Muscle of back (tissue), 13 donors: ENCODE measurements at places on chromosomes 12 and 14.
A peak's percentile ranks its signal among the peaks of the same experiment; 100 is the strongest.

GRCh38 chr14:64394977-64395633 lies 7.0 kb downstream of the MTHFD1 start:
- no peak for DNase-seq

- DNase-seq: no peak
These were observed 146.4 kb upstream of the LMNTD1 start for GRCh38 chr12:25699454-25699853.

GRCh38 chr12:56324206-56324605 lies 8.4 kb upstream of the CNPY2 start:
- DNase-seq: no peak

GRCh38 chr14:101322223-101322622 lies 239.1 kb upstream of the DIO3 start:
- DNase-seq: no peak

DNA sequence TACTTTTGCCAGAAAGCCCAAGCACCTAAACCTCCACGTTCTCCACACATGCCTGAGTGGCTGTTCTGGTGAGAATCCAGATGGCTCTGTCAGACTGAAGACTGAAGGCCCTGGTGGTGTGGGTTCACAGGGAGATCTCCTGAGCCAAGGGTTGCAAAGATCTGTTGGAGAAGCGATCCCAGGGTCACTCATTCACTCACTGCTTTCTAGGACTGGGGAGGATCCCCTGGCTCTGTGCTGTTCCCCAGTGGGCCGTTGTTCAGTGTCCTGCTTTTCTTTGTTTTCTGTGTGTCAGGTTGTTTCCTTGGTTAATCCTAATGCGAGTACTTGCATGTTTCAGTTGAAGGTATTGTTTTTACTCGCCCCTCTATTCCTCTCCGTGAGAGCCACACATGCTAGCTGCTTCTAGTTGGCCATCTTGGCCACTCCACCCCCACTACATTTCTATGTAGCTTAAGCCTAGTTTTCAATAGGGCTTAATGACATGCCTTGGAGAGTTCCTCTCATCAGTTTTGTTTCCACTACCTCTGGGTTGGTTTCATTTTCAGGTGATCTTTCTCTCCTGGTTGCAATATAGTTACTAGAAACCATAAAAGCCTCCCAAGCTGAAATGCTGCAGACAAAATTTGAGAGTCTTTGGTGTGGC lies 144.5 kb upstream of the SLC38A2 start:
- no peak for DNase-seq

DNA sequence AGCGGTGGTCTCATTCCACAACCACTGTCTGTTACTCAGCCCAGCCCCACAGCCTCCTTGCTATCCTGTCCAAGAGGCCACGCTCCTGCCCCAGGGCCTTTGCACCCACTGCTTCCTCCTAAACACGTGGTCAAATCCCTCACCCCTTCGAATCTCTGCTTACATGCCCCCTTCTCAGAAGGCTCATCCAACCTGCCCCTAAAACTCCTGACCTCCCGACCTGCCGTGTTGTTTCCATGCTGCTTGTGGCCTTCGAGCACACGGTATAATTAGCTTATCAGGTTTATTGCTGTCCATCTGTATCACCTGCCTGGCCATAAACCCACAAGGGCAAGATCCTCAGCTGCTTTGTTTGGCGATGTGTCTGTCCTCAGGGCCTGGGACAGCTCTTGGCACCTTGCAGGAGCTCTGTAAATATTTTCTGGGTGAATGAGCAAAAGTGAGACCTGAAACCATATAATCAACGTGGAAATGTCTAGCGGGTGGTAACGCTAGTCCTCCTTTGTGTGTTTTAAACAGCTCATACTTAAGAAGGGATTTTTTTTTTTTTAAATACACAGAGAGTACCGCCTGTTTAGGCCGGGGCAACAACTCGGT lies 36.0 kb downstream of the SCARB1 start:
- DNase-seq: no peak

DNA sequence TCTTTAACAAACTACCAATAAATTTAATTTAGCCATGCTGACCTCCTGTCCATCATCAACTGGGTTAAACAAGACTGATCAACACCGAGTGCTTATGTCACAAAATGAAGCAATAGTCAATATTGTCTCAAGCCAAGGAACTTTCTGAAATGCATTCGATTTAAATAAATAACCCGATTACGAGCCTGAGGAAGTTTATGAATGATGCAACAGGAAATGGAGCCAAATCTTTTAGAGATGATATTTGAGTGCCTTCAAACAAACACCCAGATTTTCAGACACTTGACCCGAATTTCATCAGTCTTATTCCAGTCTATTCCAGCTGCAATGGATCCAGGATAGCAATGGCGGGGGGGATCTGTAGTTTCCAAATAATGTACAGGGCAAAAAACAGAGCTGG lies 27.9 kb downstream of the FAR2 start:
- no peak for DNase-seq

GRCh38 chr12:117124421-117125271 lies 25.4 kb upstream of the TESC start:
- no peak for DNase-seq

DNA sequence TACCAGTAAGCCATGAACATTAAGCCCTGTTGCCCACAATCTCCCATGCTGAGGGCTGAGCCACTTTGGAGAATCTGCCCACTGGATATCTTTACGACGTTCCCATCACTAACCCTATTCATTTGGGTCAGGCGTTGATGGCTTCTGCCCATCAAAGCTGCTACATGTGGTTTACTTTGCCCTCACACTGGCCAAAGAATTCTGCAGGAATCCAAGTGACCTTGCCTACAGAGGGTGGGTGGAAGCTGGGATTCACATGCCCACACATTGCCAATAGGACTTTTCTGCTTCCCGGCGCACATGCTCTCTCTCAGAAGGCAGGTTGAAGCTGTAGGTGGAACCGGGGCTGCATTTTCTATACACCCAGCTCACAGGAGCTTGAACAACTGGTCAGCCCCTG lies 28.3 kb downstream of the OAS2 start:
- no peak for DNase-seq

- DNase-seq: no peak
These were observed 74.6 kb upstream of the BBS10 start for GRCh38 chr12:76422543-76423438.

DNA sequence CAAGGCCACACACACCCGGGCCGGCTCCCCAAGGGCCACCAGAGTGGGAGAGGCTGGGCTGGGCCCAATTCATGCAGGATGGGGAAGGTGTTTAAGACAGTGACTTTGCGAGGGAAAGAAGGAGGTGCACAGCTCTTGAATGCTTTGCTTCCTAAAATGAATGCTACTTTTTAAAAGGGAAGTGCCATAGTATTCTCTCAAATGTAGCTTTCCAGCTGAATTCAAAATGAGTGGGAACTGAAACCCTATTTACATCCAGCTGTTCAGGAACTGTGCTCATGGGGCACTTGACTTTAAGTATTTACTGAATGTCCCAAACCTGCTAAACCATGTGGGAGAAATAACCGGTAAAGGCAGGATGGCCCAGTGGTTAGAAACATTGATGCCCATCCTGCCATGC lies 7.6 kb downstream of the ITPK1 start:
- DNase-seq: no peak

GRCh38 chr14:80959496-80959895 lies 4.1 kb downstream of the TSHR start:
- no peak for DNase-seq

DNA sequence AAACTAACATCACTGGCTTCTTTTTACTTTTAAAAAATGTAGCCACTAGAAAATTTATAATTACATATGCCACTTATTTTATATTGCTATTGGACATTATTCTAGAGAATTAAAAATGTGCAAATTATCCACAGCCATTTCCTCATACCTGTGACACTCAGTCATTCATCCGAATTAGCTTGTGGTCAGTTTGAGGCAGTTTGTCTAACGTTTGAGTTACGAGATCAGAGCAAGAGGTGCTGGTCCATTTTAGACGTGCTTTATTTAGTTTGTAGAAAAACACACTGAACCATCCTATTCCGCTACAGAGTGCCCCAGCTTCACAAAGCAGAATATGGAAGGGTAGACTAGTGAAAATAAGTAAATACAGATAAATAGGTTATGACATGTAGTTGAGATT lies 513.0 kb downstream of the NRXN3 start:
- DNase-seq: no peak

DNA sequence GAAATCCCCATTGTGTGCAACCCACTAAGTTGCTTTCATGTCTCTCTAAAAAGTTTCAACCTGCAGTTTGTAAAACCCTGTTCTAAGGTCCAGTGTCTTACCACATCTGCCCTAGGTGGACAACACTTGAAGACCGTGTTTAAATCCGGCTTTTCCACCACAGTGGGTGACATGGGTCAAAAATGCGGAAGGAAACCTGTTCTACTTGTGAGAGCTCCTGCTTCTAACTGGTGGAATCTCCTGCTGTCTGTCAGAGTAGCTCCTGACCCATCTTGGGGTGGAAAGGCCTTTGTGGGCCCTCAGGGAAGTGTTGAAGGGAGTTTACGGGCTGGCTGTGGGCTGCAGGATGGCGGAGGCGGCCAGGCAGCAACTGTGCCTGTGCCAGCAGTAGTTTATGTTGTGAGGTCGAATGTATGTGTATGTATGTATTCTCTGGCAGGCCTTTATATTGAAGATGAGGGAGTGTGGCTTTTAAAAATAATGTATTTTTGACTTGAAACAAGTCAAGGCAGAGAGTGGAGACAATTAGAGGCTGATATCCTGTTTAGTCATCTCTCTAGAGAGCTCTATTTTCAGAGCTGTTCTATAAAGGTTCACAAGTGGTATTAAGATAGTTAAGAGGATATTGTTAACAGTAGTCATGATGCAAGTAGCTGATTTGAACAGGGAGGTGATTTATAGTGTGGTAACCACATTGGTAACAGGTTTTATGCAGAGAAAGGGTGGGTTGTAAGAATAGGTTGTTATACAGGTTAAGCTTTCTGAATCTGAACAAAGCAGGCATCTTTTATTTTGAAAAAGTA lies 67.0 kb downstream of the PRKCH start:
- peak; percentile 9 for DNase-seq

DNA sequence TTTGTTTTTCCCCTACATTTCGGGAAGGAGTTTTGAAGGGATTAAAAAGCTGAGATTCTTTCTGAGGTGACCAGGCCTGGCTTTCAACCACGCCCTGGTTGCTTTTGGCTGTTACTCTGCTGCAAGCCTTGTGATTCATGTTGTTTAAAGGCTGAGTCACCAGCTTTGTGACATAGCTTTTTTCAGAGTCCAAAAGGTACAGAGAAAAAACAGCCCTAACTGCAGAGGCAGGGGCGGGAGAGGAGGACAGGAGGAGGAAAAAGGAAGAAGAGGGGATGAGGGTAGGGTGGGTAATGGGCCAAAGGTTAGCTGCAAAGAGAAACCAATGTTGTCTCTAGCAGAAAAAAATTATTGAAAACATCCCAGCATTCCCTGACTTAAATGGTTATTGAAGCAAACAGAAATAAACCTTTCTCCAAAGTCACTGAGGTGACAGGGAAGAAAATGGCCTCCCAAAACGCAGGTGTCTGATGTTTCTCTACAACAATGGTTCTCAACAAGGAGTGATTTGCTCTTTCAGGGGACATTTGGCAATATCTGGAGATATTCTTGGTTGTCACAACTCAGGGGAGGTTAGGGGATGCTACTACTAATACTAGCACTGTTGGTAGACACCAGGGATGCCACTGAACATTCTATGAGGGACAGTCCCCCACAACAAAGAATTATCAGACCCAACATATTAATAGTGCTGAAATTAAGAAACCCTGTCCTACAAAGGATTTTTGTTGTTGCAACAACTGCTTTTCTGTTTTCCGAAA lies 2.1 kb upstream of the UBC start:
- DNase-seq: peak; percentile 78

DNA sequence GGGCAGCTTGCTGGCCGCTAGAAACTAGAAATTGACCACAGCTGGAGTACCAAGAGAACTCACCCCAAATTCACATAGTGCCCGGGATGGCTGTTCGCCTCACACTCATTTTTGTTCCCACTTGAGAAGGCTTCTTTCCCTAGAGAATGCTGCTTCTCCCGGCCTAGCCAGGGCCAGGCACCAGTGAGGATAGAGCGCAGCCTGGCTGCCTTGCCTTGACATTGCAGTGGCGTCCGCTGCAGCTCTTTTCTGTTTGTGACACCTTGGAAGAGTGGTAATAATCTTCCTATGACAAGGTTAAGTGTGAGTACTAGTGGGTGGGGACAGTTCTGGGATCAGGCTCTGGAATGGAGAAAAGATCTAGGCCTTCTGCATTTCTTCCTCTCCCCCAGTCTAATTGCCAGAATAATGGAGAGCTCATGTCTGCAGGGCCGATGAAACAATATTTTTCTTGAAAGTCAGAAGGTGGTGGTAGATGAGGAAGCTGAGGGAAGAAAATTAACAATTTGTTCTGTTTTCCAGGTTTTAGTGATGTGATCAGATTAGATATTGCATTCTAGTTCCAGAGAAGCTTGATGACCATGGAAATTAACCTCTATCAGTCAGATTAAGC lies 3.7 kb downstream of the TMEM253 start:
- peak; percentile 92 for DNase-seq

GRCh38 chr12:88665071-88665470 lies 84.8 kb upstream of the KITLG start:
- DNase-seq: no peak

GRCh38 chr12:56878010-56878339 lies 56.2 kb downstream of the SDR9C7 start:
- no peak for DNase-seq

DNA sequence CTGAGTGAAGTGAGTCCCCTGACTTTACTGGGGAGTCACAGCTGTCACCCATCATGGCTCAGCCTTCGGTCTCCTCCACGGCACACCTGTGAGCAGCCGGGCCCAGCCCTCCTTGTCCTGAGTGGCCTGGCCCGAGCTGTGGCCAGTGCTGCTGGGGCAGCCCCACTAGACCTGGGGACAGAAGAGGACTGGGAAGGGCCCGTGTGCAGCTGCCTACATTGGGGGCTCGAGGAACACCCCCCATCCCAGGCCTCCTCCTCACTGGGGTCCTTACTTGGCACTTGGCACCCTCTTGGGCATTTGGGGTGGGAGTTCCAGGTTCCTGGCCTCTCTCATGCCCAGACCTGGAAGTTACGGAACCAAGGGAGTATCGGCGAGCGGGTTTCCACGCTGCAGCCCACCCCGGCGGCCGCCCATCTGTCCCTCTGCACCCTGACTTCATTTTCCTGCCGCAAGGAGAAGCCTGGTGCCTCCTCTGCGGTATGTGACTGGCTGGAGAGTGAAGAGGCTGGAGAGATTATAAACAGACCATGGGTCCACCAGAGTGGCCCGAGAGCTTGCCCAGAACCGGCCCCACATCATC lies 179.7 kb downstream of the KIF26A start:
- DNase-seq: no peak

DNA sequence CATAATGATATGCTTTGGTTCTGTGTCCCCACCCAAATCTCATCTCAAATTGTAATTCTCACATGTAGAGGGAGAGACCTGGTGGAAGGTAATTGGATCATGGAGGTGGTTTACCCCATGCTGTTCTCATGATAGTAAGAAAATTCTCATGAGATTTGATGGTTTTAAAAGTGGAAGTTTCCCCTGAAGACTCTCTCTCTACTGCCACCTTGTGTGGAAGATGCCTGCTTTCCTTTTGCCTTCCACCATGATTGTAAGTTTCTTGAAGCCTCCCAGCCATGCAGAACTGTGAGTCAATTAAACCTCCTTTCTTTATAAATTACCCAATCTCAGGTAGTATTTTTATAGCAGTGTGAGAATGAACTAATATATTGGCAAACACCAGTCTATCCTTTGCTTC lies 260.4 kb upstream of the PPFIA2 start:
- DNase-seq: no peak
